ENCODE measurements at places on chromosomes 16 and 17.

DNA sequence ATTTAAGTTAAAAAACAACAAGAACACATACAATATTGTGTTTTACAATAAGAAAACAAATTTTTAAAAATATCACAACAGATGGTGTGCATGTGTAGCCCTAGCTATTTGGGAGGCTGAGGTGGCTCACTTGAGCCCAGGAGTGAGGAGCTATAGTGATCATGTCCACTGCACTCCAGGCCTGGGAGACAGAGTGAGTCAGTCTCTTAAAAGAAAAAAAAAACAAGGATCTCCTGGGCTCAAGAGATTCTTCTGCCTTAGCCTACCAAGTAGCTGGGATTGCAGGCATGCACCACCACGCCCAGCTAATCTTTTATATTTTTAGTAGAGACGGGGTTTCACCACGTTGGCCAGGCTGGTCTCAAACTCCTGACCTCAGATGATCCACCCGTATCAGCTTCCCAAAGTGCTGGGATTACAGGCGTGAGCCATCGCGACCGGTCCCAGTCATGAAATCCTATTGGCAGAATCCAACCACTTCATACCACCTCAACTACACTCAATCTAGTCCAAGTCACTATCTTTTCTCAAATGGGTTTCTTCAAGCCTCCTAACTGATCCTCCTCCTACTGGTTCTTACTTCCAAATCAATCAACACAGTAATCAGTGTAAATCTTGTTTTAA, 55.0 kb downstream of the STH start:
- no peak for DNase-seq

- DNase-seq = peak; percentile 60
These were observed at the start of gene IL32 for GRCh38 chr16:3065069-3065741. Gene IL32 (plus strand): TSS chr16:3065640. CDS start chr16:3065812, 172 bp downstream.

DNA sequence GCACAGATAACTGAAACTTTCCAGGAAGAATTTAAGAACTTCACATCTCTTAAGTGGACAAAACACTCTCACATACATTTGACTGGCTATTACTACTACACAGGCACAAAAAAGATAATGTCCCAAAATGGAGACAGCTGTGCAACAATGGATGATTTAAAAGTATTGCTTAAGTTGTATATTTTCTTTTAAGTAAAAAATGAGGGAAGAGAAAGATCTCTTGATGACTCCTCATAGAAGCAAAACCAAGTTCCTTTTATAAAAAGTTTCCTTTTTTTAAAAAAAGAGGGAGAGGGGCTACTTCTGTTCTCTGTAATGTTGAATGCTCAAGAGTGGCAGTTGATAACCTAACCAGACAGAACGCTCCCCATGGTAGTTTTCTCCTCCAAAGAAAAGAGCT, 195.5 kb downstream of the ZFHX3 start:
- DNase-seq = no peak

- DNase-seq = no peak
These were observed 11.3 kb downstream of the ASGR1 start for GRCh38 chr17:7167832-7168231.

DNA sequence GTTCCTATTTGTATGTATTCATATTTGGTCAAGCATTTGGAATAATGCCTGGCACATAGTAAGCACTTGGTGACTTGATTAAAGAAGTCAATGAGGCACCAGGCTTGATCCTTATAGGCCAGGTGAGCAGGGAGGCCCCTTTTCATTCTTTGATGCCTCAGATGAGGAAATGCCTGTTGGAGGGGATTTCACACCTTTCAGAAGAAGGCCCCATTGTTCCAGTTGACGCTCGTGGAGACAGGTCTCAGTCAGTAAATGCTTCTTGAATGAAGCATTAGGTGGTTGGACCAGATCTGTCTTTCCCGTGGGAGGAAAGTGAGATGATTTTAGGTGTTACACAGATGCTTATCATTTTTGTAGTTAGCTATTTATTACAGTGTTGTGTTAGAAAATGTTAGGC, 13.0 kb downstream of the LCMT1 start:
- no peak for DNase-seq

GRCh38 chr17:47240806-47241205, 12.8 kb upstream of the ITGB3 start:
- DNase-seq = no peak

DNA sequence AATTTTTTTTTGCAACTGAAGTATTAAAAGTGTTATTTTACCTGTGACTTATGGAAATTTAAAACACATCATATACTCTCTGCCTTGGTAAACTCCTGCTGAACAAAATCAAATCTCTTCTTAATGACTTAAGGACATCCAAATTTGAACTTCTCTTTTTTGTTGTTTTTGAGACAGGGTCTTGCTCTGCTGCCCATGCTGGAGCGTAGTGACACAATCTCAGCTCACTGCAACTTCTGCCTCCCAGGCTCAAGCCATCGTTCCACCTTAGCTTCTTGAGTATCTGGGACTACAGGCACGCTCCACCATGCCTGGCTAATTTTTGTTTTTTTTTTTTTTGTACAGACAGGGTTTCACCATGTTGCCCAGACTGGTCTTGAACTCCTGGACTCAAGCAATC, 56.1 kb downstream of the SKAP1 start:
- DNase-seq = no peak

GRCh38 chr16:65698791-65699321, 577.0 kb upstream of the CDH11 start:
- no peak for DNase-seq

GRCh38 chr16:11721781-11722467, 20.7 kb downstream of the TXNDC11 start:
- no peak for DNase-seq

- peak; percentile 86 for DNase-seq
These were observed 5.8 kb upstream of the TRAF4 start for GRCh38 chr17:28737770-28738679.

GRCh38 chr16:31360251-31360650, 5.3 kb downstream of the ITGAX start:
- DNase-seq = no peak

- DNase-seq = no peak
These were observed 24.0 kb downstream of the TAT start for GRCh38 chr16:71552698-71553503.

DNA sequence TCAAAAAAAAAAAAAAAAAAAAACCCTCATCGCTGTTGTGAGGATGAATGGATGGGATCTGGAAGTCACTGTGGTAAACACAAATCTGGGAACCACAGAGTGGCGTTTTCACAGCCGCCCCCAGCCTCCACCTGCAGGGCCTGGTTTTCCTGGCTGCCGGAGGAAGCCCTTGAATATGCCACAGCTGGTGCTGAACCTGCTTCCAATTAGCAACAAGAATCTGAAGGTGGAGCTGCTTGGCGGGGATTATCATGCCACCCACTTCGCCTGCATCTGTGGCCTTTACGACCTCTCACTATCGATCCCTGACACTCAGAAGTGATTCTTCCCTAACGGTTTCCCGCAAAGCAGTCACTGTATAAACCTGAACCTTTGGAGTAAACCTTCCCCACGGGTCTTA, 16.1 kb downstream of the MRM3 start:
- no peak for DNase-seq

- DNase-seq = no peak
These were observed 26.1 kb downstream of the XYLT1 start for GRCh38 chr16:17444658-17445057.

- peak; percentile 80 for DNase-seq
These were observed 35.3 kb downstream of the NPLOC4 start for GRCh38 chr17:81601525-81602120.

GRCh38 chr16:529012-529575, 1.6 kb downstream of the CAPN15 start:
- DNase-seq = no peak

GRCh38 chr17:1007310-1008007, 10.5 kb downstream of the TIMM22 start:
- DNase-seq = no peak

DNA sequence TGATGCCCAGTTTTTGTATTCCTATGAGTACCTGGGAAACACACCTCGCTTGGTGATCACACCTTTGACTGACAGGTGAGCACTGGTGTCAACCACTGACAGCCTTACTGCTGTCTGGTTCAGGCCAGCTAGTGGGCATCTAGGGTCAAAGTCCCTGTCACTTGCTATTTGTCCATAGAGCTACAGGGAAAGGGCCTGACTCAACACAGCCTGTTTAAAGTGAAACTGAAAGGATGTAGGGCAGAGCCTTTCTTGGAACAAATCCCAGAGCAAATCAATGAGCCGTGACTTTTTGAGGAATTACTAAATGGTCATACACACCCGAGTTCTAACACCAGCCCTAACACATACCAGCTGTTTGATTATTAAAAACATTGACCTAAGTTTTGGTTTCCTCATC, 106.8 kb downstream of the DNAH9 start:
- no peak for DNase-seq

- DNase-seq = peak; percentile 45
These were observed 769 bp downstream of the CD19 start for GRCh38 chr16:28932339-28933141.

- peak; percentile 59 for DNase-seq
These were observed 1.1 kb downstream of the C17orf107 start for GRCh38 chr17:4900231-4901107.

DNA sequence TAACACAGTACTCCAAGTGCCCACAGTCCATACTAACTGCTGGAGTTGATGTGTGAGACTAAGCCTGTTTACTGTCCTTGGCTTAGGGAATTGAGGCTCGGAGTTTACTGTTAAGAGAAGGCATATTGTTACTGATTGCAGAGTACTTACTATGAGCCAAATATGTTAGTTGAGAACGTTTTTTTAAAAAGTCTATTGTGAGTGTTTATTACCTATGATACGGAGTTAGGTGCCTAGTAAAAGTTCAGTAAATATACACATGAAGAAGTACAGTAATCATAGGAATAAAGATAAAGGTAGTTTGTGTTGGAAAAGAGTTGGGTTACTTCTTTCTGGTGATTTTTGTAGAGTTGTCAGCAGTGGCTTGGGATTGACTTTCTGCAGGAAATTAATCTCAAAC, 25.4 kb downstream of the ZNRF1 start:
- no peak for DNase-seq

DNA sequence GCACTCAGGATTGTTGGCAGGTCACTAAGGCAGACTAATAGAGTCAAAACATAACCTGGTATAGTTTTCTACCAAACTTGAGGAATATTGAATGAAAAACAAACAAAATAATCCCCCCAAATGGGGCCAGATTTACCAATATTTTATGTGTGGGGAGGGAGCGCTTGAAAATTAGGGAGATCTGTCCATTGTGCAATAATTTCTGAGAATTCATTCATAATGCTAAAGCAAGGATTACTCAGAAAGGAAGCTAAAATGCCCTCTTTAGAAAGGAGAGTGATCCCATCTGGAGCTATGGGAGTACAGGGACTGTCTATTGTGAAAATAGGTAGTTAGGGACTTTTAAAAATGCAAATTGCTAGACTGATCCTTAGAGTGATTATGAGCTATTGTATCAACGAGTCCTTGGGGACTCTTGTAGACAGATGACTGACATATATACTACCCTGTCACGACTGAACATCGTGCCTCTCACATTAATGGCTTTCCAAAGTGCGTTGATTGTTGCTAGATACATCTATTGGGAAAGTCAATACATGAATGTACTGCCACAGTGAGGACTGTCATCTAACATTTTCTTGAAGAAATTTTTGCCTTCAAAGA, 193.6 kb downstream of the AATF start:
- DNase-seq = no peak

DNA sequence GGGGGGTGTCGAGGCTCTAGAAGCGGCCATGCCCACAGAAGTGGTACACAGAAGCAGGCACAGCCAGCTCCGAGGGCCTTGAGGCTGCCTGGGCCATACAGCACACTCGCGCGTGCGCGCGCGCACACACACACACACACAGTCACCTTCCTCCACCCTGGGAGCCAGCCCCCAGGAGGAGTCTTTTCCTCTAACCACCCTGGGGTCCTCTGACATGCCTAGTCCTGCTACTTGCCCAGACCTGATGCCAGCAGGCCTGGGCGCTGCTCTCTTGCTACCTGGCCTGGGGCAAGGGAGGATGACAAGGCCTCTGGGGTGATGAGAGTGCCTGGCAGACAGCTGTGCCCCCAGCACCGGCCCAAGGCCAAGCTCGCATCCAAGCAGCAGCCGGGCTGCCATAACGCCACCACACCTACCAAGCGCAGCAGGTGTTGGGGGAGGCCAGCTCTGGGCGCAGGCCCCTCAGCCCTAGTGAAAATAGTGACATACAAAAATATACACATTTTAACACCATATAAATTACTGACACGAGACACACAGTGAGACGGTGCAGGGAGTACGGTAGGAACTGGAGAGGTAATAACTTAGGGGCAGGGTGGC, 41.1 kb downstream of the TSC2 start:
- no peak for DNase-seq

DNA sequence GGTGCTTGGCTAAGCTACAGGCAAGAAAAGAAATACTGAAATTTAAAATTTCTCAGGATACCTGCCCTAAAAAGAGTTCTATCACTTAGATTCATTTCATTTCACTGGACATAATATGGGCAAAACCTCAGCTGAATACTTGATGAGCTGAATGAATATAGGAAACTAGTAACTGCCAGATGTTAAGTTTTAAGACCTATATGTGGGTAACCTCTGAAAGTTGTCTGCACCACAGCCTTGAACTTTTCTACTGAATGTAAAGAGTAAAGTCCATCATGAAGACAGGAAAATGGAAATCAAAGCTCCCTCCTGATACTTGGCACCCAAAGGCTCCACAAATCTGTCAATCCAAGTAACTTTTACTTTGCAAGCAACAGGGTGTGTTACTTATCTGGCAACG, 50.8 kb downstream of the HIC1 start:
- DNase-seq = no peak

GRCh38 chr17:51375771-51376170, 115.4 kb downstream of the UTP18 start:
- no peak for DNase-seq

DNA sequence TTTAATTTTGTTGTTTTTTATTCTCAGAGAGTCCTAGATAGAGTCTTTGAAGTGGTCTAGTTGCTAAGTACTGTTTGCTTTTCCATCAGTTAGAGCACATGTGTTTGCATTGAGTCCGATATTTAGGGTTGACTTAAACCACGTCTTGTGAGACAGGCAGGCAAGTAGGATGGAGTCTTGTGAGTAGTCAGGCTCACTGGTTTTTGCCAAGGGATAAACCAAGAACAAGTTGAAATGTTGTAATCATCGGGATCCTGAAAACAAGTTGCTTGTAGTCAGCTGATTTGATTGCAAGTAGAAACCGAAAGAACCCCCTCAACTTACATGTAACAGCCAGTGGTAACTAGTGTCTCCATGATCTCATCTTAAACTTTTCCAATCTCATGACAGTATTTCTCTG, 17.2 kb downstream of the ATP6V0A1 start:
- DNase-seq = no peak

GRCh38 chr16:2819179-2819938, 2.3 kb downstream of the PRSS21 start:
- no peak for DNase-seq

DNA sequence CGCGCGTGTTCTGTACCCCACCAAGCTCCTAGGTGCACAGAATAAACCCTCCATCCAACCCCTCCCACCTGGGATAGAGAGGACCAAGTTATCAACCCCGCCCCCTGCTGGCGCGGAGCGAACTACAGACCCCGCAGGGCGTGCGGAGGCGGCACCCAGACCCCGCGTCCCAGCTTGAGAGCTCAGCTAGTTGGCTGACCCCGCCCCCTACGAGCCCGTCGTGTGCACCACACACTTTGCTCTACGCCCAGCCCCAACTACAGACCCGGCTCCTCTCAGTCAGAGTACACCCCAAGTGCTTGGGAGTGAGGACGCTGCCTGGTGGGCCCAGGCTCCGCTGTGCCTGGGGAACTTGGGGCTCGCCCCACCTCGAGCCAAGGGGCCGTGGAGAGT, 1.5 kb downstream of the GRIN2A start:
- peak; percentile 69 for DNase-seq

GRCh38 chr16:9125658-9126505, 34.4 kb downstream of the HAPSTR1 start:
- no peak for DNase-seq
